ENCODE measurements at places on chromosomes 12 and 14.

GRCh38 chr12:106445959-106446358 is 88.4 kb downstream of the POLR3B start:
- DNase-seq, result no peak

- DNase-seq, result no peak
These were observed 74.0 kb downstream of the FERMT2 start for GRCh38 chr14:52876806-52877205.

DNA sequence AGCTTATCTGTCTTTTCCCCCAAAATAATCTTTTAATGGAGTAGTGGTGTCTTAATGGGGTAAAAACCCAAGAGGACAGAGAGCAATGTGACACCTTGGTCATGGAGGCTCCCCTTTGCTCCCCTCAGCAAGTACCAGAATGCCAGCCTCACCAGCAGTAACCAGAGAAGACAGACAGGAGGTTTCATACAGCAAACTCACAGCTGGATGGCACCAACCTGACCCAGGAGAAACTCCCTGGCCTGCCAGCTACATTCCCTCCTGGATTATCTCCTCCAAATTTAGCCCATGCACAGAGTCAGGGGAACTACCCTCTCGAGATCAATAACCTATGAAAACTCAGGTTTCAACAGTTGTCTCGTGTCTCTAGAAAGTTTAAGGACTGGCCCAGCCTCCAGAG is 15.9 kb downstream of the BHLHE41 start:
- DNase-seq, result no peak

- DNase-seq, result no peak
These were observed 39.1 kb downstream of the CORO1C start for GRCh38 chr12:108691998-108692808.

GRCh38 chr12:10708862-10709261 is 14.3 kb downstream of the YBX3 start:
- no peak for DNase-seq

- no peak for DNase-seq
These were observed 38.4 kb upstream of the BCL2L14 start for GRCh38 chr12:12032260-12032791.

DNA sequence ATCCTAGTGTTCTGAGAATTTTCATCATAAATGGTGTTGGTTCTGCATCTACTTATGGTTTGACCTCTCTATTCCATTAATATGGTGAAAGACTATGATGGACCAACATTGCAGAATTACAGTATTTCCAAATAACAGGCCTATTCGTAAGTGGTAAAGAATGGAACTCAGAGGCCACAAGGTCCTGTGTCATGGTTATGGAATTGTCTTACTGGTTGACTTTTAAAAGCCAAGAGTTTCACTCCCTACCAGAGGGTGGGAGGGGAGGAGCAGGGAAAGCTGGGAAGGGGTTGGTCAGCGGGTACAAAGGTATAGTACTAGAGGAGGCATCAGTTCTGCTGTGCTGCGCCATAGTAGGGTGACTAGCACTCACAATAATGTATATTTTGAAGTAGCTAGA is 153.4 kb downstream of the TMEM132D start:
- no peak for DNase-seq

GRCh38 chr12:673849-674248 is 10.6 kb upstream of the NINJ2 start:
- DNase-seq, result no peak

GRCh38 chr12:129704232-129704830 is 199.5 kb downstream of the TMEM132D start:
- no peak for DNase-seq

DNA sequence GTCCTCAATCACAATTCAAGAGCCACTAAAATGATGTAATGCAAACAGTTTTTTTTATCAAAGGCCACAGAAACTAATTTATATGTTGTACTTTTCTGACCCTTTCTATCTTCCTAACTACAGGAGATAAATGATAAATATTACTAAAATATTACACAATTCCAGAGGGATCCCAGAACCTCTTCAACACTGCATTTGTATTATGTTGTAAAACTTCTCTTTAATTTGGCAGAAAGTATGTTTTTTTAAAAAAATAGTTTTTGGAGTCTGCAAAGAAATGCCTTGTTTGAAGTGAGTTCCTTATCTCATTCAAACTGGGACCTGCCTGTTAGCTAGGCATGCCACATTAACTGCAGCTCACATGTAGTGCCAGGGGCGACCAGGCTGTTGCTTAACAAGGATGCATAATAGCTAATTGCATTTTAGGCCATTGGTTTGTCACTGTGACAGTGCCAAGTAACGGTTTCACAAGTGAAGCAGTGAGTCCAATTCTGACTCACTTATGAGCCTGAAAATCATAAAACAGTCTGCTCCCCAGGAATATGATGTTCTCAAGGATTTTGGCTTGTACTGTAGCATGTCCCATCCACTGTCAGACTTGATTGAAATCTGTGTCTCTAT is 266.9 kb downstream of the KTN1 start:
- DNase-seq, result no peak

DNA sequence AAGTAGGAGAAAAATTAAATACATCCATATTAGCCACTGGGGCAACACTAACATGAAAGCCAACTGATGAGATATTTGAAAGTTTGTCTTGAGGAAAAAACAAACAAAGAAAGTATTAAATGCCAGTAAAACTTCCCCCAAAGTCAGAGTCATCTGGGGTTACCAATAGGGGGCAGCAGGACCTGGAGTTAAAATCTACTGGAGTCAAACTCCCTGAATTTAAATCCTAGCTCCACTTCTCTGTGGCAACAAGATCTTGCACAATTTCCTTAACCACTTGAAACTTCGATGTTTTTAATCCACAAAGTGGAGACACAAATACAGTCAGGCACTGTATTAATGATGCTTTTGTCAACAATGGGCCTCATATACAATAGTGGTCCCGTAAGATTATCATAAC is 14.4 kb downstream of the PLEKHG7 start:
- no peak for DNase-seq

All from activated CD8-positive, alpha-beta memory T cell treated with anti-CD3 and anti-CD28 coated beads, Interleukin-2, amount 10 ng/mL, durations not matched to agents 7 days and 5 days (primary cell).